ENCODE measurements at places on chromosomes 11 and 22.

- DNase-seq = no peak
Measured at GRCh38 chr11:119189393-119189792, 4.1 kb downstream of the NHERF4 start.

DNA sequence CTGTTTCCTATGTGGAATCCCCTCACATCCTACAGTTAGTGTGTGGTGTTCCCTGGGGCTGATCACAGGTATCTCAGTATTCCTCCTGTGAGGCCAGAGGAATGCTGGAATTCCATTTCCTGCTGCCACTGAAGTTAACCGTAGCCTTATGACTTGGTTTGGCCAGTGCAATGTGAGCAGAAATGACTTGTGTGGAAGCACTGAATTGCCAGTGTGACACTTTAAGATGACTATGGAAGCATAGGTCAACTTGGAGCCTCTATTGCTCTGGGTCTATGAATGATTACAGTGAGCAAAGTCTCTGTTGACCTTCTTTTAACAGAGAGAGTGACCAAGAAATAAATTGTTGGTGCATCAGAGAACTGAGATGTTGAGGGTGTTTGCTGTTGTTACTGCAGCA is 16.5 kb downstream of the TBRG1 start:
- no peak for DNase-seq

GRCh38 chr11:24623121-24623520 is 126.3 kb downstream of the LUZP2 start:
- DNase-seq = no peak

- no peak for DNase-seq
Measured at GRCh38 chr11:34505874-34506273, 7.7 kb downstream of the ELF5 start.

DNA sequence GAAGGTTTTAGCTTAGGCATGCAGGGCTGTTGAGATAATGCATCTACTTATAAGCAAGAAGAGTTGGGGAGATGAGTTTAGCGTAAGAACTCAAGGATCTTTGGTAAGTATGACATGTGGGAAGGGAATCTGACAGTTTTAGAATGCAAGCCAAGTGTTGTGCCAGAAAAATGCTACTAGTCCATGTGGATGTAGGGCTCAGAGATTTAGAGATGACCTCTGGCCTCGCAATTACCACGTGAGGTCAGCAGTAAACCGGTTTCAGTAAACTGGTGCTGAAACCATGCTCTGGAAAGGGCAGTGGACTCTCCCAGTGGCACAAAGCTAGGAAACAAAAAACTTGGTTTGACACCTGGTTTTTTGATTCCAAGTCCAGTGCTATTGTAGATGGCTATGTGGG is 18.9 kb downstream of the MRPL16 start:
- no peak for DNase-seq

DNA sequence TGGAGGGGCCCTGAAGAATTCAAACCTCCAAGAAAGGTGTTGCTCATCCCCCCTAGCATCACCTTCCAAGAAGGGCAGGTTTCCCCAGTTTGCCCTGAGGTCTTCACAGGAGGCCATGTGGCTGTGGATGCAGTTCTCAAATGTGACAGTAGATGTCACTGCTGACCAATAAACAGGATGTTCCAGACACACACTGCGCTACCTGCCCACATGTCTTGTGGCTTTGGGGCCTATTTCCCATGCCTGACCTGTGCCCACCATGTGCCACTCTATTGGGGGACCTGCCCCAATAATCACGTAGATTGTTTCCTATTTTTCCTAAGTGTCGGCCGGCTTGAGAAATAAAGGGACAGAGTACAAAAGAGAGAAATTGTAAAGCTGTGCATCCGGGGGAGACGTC is 4.5 kb downstream of the GSTT2 start:
- DNase-seq = no peak

GRCh38 chr11:133821776-133822175 is 23.5 kb downstream of the SPATA19 start:
- peak; percentile 81 for DNase-seq

- no peak for DNase-seq
Measured at GRCh38 chr22:43658823-43659222, 153.3 kb downstream of the EFCAB6 start.

DNA sequence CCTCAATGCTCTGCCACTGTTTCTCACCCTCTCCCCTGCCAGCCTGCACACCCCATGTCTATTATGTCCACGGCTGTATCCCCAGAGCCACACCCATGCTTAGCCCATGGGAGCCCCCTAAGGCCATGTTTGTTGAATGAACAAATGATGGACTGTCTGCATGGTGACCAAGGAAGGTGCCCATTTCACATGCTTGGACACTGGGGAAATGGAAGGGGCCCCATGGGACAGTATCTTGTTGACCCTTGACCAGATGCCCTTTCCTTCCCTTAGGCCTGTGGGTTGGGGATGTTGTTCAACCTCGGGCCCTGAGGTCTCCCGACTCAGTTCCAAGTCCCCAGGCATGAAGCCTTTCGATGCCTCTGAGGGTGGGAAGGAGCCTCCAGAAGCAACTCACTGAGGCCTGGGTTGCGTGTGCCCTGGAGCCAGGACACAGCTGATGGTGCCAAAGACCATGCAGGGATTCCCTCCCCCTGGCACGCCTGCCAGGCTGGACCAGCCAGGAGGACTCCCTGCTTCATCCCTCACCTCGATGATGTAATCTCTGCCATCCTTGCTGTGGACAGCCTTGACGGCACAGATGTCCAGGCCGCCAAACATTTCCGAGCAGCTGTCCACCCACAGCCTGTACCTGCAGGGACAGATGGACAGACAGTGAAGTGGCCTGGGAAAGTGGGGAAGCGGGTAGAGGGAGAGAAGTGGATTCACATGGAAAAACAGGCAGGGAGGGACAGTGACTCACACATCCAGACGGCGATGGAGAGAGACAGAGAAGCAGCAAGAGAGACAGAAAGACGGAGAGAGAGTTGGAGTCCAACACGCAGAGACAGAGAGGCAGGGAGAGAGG is 58.9 kb downstream of the FBXO7 start:
- no peak for DNase-seq

DNA sequence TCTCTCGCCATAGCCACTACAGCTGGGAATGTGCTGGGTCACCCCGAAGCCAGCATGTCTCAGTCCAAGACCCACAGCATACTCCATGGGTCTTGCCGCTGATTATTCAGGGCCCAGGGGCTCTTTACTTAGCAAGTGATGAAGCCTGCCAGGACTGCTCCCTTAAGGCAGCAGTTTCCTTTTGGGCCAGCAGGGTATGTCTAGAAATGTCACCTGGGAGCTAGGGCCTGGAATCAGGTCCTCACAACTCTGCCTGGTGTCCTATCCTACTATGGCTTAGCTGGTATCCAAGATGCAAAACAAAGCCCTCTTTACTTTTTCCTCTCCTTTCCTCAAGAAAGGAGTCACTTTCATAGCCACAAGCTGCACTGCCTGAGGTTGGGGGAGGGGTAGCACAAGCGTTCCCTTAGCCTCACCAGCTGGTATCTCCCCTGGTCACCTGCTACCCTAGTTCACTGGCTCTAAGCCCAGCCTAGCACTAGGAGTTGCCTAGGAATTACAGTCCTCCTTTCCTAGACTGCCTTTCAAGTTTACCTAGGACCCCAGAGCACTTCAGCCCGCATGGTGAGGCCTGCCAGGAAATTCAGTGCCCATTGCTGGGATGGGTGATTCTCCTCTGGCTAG is 22.6 kb upstream of the NCR3LG1 start:
- DNase-seq = no peak

GRCh38 chr22:19761725-19762567 is 1.4 kb downstream of the TBX1 start:
- no peak for DNase-seq

GRCh38 chr11:68270196-68271022 is 1.4 kb downstream of the C11orf24 start:
- no peak for DNase-seq
